Left kidney (tissue), 8 donors: ENCODE measurements at places on chromosomes 7 and 10.

- DNase-seq: no peak
These were observed 19.5 kb downstream of the ANLN start for GRCh38 chr7:36409180-36409579.

DNA sequence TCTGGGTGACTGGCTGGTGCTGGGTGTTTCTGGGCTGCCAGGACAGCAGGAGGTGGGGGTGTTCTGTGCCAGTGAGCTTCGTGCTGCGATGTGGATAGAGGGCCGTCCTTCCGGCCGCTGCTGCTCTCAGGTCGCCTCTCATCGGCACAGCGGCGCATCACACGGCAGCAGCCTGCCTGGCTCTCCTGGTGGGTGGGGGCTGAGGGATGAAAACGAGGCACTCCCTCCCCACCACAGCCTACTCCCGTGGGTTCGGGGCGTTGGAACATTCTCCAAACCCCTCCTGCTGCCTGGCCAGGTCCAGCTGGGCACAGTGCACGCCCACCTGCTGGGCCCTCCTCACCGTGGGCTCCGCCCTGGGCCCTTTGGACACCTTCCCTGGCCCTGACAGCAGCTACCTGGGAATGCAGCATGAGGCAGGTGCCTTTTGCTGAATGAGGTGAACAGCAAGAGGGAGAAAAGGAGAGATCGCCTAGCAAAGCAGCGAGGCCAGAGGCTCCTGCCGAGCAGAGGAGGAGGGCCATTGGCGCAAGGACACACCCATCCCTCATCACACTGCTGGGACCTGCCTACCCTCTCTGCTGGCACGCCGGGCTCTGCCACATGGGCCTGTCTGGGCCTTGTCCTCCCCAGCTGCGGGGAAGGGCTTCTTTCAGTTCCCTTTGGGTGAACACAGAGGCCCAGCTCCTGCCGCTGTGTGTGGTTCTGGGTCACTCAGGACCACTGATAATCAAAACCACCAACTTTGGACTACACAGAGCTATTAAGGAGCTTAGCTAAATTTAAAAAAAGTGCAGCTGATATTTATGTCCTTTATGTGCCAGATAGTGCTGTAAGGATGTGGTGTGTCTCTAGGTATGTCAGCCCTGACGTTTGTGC, 33.4 kb downstream of the INPP5A start:
- DNase-seq: no peak

DNA sequence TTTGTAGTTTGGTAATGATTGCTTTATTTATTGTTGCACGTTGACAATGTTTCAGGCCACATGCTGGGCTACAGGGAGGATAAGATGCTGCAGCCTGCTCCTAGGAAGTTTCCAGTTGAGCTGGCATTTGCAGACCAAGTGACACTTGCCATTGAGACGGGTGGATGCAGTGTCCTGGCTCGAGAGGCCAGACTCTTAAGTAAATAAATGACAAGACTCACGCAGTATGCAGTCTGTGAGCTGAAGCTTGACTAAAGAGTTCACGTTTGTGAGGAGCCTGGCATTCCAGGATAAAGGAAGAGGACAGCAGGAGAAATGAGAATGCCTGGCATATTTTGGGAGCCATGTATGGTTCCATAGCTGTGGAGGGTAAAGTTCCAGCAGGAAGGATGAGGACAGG, 105.8 kb downstream of the BAMBI start:
- no peak for DNase-seq

- DNase-seq: no peak
These were observed 47.2 kb upstream of the NRP1 start for GRCh38 chr10:33381451-33382215.

GRCh38 chr7:16889305-16889704, 7.5 kb upstream of the AGR3 start:
- DNase-seq: no peak

DNA sequence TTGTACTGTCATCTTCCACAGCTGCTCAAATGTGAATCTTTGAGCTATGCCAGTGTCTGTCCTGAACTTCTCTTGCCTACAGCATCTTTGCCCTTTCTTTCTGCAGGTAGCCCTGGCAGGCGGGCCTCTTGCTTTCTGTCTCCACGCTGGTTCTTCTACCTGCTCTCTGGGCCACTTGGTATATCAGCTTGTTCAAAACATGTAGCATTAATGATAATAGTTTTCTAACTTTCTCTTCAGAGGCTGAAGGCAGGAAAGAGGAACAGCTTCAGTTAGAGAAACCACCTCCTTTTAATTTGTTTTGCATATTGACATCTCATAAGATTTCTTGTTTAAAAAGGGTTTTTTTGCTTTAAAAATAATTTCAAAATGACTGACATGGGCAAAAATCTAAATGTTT, 923 bp upstream of the FGL2 start:
- no peak for DNase-seq

DNA sequence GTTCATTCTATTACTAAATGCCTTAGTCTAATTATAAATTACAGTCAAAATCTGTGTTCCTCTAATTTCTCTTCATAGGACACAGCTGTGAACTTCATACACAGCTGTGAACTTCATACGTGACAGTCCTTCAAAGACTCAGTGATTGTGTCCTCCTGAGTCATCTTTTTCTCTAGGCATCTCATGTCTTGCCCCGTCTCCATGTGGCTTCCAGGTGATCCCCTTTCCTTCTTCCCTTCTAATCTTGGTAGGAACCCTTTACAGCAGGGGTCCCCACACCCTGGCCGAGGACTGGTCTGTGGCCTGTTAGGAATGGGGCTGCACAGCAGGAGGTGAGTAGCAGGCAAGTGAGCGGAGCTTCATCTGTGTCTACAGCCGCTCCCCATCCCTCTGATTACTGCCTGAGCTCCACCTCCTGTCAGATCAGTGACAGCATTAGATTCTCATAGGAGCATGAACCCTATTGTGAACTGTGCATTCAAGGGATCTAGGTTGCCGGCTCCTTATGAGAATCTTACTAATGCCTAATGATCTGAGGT, 14.0 kb upstream of the EIF5AL1 start:
- no peak for DNase-seq

DNA sequence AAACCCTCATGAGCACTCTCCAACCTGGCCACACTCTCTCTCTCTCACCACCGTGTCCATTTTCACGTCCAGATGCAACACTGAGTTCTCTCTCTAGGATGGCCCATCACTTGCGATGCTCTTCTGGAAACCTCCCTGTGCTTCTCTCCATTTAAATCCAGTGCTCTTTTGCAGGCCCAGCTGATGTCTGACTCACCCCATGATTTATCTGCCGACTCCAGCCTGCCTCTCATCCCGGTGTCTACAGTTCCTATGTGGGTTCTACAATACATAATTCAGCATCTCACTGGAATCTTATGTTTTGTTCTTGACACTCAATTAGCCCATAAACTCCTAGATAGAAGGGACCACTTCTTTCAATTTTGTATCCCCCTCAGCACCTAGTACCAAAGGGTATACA, 5.0 kb downstream of the TPK1 start:
- DNase-seq: no peak

GRCh38 chr10:123704076-123704475, 37.9 kb downstream of the GPR26 start:
- DNase-seq: no peak

DNA sequence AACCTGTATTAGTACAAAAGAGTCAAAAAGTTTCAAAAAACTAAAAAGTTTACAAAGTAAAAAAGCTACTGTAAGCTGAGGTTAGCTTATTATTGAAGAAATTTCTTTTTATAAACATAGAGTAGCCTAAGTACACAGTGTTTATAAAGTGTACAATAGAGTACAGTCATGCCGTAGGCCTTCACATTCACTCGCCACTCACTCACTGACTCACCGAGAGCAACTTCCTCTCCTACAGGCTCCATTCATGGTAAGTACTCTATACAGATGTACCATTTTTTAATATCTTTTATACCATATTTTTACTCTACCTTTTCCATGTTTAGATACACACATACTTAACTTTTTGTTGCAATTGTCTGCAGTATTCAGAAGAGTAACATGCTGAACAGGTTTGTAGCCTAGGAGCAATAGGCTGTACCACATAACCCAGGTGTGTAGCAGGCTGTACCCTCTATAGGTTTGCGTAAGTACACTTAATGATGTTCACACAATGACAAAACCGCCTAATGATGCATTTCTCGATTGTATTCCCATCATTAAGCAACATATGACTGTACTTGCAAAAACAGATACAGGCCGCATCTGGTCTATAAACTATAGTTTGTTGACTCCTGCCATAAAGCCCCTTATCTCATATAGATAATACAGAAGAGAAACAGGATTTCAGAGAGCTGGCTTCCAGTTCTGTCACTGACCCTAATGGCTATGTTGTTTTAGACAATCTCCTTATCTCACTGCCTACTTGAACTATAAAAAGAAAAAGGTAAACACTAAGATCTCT, 438.8 kb downstream of the HTR7 start:
- DNase-seq: no peak

- no peak for DNase-seq
These were observed 262.1 kb upstream of the CACNA2D1 start for GRCh38 chr7:82705517-82706260.

GRCh38 chr7:41224063-41224763, 478.7 kb downstream of the INHBA start:
- DNase-seq: no peak

DNA sequence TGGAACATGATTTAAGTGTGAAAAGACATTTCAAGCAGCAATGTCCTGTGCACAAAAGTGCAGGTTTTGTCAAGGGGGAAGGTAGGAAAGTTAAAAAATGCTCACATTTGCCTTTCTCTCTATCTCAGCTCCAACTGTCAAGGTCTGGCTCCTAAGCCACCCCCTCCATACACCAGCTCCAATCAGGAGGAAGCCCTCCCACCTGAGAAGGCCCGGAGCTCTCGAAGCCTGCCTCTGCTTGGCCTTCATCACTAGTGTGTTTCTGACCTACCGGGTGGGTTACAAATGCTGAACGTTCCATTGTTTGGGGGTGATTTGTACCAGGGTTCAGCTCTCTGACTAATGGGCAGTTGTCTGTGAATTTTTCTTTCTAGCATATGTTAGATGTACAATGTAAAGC, 14.2 kb downstream of the CRHR2 start:
- no peak for DNase-seq

- no peak for DNase-seq
These were observed 255.8 kb downstream of the TWIST1 start for GRCh38 chr7:18861514-18862118.

- DNase-seq: no peak
These were observed 78.1 kb downstream of the VSTM4 start for GRCh38 chr10:49037187-49037586.

- no peak for DNase-seq
These were observed 312.6 kb downstream of the PLXDC2 start for GRCh38 chr10:20128811-20129210.

DNA sequence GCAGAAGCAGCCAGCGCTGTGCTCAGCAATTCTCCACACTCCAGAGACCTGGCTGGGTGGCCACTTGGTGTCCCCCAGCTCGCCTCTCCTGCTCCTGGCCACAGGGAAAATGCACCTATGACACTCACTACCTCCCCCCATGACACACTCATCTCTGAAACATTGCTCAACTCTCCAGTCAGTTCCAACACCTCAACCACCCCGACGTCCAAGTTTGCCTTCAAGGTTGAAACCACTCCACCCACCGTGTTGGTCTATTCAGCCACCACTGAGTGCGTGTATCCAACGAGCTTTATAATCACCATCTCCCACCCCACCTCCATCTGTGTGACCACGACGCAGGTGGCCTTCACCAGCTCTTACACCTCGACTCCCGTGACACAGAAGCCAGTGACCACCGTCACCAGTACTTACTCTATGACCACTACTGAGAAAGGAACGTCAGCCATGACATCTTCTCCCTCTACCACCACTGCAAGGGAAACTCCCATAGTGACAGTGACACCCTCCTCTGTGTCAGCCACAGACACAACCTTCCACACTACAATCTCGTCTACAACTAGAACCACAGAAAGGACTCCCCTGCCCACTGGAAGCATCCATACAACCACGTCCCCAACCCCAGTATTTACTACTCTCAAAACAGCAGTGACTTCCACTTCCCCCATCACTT, 2.7 kb downstream of the MUC3A start:
- DNase-seq: no peak

GRCh38 chr7:48042216-48042615, 6.9 kb downstream of the C7orf57 start:
- no peak for DNase-seq

GRCh38 chr7:131537571-131537978, 18.9 kb downstream of the PODXL start:
- no peak for DNase-seq

DNA sequence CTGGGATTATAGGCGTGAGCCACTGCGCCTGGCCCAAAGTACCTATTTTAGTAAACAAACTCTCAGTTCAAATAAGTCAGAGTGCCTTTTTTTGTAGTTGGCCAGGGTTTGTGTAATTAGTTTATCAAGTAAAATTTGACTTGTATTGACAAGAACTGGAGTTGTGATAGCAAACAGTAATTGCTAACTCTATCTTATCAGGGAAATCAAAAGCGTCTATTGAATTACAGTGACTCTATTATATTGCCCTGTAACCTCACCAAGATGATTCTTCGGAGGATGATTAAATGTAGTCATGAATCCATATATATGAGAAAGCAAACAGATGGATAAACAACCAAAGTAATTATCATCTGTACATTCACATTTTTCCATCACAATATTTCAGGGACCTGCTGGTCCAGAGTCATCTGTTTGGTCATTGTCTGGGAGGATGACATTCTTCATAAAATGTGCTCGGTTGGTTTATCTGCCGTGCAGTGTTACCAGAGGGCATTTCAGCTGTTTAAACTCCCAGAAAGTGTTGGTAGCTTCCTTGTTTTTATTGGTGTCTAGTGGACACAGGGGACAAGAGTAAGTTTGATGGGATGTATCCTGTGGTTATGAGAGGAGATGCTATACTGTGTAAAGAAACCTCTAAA, 35.6 kb downstream of the DOCK1 start:
- DNase-seq: no peak

GRCh38 chr10:89426230-89426868, 12.0 kb downstream of the IFIT5 start:
- peak; percentile 66 for DNase-seq

DNA sequence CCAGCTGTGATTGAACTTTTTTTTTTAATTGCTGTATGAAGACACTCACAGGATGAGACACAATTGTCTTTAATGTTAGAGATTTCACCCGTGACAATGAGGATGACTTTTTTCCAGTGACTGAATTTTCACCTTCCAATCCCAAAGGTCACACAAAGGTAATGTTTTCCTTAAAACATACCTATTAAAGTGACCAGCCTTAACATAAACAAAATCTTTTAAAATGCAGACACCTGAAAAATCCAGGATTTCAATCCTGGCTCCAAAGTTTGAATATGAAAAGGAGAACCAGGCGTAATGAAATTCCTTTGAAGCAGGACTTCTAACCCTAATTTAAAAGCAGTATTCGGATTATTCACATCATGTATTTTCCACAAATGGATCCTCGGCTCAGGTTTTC, 647.7 kb downstream of the GATA3 start:
- no peak for DNase-seq
